ENCODE measurements at places on chromosomes 3 and 15. TPM values are rescaled to one million over a fixed set of nuclear protein-coding genes. Genes with fewer than 3 reads are reported as not detected.

DNA sequence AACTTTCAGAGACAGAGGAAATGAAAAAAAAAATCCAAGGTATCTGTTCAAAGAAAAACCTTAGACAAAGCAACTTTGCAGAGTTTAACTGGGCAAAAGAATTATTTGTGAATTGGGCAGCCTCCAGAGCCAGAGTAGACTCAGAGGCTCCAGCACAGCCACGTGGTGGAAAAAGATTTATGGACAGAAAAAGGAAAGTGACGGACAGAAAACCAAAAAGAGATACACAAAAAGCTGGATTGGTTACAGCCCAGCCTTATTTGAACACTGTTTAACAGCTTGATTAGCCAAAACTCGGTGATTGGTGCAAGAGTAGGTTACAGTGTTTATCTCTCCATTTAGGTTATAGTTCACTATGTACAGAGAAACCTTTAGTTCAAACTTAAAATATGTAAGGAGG lies 23.7 kb upstream of the GPD1L start:
- no peak for DNase-seq

- DNase-seq, result no peak
Observed at GRCh38 chr3:128447561-128448013, 19.1 kb downstream of the DNAJB8 start.

- no peak for DNase-seq
Observed at GRCh38 chr3:28680050-28680449, 331.4 kb upstream of the AZI2 start.

- DNase-seq, result no peak
Observed at GRCh38 chr3:41448396-41448795, 249.1 kb downstream of the CTNNB1 start.

DNA sequence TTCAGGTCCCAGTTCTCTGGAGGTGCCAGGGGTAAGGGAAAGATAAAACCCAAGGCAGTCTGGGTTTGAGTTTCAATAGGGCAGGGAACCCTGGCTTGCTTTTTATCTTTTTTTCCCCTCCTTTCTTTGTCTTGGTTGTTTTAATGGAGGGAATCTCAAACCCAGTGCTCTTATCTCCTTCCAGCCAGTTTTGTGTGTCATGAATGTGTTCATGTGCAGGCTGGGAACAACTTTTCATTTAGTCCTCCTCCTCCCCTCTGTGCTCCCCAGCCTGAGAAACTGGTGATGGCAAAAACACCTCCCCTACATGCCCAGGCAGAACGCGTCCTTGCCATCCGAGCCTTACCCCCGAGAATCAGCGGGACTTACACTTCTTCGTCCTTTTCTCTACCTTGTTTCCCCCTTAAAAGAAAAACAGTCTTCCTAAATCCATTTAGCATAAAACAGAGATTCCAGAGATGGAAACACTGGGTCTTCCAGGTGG lies 10.9 kb downstream of the SEMA3G start:
- DNase-seq, result no peak

DNA sequence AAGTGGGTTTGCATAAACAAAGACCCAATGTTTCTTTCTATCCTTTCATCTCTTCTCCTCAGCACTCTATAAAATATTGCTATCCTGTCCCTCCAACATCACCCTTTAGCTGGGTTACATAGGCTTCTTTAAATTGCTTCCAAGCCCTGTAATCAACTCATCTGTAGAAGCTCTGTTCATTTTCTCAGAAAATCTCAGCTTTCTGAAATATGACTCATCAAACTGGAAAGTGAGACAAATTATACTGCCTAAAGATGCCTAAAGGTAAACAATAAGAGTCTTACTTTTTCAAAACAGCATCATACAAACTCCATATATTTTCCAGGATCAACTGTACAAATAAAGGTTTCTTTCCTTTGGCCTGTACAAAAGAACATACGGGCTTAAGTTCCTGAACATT lies 33.8 kb downstream of the EFL1 start:
- no peak for DNase-seq

The CCR8 gene
- total RNA-seq, result not detected

The RTP4 gene
- 1.6 TPM for total RNA-seq

The ACP3 gene
- total RNA-seq, result 2.5 TPM

The WDR73 gene
- total RNA-seq, result 20.3 TPM

DNA sequence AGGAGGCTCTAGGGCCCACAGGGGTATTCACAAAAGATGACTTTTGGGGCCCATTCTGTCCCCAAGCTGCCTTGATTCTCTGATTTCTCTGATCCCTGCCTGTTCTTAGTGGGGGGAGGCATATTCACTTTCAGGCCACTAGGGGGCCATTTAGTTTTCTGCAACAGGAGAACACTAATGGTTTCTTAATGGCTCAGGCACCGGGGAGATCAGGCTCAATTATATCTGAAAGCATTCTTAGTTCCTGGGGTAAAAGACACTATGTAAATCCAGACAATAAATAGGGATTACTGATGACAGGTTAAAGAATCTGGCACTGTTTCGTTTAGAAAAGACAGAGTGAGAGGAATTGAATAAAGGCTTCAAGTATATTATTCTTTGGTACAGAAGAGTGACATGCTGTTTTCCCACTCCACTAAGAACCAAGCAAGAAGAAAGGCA lies 2.5 kb upstream of the INAFM2 start:
- DNase-seq, result peak; percentile 9

The C2CD4B gene
- total RNA-seq, result 12.1 TPM

The CDCP1 gene
- total RNA-seq, result 4.8 TPM

The TGM4 gene
- total RNA-seq, result not detected

The EPHA3 gene
- total RNA-seq, result 2.8 TPM

DNA sequence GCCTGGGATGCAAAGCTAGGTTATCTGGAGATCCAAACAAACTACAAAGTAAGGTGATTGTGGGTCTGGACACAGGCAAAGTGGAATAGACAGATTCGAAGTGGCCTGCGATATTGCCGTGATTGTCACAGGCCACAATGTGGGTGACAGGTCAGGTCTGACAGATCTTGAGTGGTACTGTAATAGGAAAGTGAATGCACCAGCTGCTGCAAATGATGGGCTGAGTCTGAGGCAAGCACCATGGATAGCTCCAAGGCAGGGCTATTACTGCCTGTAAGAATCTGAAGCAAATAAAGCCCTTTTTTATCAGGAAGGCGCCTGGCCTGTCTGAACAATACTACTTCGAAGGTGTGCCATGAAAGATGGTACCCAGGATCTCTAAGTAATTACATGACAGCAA lies 10.0 kb downstream of the ARMC8 start:
- no peak for DNase-seq

GRCh38 chr15:70833861-70834765 lies 19.8 kb downstream of the LARP6 start:
- no peak for DNase-seq

DNA sequence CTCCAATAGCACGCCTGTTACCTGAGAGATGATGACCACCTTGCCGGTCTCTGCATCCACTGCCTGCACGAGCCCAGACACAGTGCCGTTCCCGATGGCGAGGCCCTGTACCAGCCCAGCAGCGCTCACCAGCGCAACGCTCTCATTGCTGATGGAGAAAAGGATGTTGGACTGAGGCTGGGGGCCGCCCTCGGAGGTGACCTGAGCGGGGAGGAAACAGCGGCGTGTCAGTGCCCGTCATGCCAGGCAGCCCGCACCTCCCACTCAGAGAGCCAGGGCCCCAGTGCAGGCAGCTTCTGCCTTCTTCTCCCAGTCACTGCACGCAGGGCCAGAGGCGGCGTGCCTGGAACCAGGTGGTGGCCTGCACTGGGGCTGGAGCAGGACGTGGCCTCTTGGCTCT lies 80.3 kb downstream of the NUP210 start:
- no peak for DNase-seq

DNA sequence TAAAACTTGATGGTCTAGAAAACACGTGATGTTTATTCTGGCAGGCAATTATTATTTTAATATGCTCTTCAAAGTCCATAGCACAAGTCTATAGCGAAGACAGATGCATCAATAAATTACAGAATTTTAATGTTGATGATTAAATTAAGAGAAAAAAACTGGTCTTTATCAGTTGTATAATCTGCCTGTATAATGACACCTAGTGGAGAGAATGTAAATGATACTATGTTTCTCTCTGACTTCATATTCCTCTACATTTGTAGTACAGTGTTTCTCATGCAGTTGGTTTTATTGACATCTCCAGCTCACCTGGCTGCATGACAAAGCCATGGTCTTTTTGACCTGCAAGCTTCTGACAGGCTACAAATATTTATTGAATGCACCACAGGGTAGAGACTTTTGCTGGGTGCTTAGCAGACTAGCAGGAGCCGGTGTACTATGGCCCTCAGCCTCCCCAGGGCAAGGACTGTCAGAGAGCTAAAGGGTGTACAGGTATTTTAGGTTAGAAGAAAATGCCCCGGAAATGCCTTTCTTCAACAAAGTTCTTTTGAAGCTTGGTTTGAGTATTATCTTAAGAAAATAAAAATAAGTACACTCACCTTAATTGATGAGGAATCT lies 289.9 kb downstream of the GAP43 start:
- no peak for DNase-seq

DNA sequence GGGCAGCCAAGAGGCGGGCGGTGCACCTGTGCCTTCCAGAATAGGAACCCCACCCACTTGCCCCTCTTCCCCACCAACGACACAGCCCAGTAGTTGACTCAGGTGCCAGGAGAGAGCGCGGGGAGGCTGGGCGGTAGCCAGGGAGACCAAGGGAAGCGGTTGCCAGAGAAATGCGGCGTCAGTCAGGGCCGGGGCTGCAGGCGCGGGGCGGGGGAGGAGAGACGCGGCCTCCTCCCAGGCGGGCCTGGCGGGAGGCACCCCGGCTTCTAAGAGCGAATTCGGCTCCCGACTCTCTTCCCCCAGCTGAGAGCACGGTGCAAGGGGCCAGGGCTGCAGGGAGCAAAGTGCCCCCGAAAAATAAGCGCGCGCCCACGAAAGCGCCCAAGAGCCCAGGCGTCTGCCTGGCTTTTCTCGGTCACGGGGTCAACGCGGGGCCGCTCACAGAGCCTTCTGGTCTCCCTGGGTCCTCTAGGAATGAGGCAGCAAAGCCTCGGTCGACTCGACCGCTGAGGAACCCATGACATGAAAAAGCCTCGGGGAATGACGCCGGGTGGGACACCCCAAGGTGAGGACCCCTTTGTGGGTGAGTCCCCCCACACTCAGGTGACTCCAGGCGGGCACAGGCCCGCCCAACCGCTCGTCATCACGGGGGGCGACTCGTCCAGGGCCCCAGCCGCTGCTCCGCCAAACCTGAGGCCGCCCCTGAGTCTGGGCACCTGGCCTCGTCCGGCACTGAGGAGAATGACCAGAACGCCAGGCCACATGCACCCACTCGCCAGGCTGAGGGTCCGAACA lies 716 bp downstream of the CPEB1 start:
- no peak for DNase-seq
